ENCODE measurements at places on chromosomes 4 and X.

GRCh38 chrX:103710609-103711008 lies at the start of gene TMEM31:
Gene TMEM31 (plus strand): TSS chrX:103710909. CDS start chrX:103712259, 1,350 bp downstream.
- no peak for DNase-seq

DNA sequence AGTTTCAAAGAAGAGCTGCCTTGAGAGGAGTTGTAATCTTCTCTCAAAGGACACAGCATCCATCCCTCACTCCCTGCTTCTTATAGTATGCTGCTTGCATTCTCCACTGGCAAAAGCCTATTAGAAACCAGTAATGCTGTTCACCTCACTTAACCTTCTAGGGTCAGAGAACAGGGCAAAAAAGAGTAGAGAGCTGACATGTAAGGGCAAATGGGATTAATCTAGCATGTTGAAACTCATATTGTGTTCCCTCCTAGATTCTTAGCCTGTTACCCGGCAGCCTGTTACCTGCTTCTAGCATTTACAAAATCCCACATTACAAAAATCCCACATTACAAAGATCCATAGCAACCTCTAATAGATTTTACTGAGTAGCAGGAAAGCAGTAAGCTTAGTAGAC lies 244.7 kb downstream of the SLC7A11 start:
- DNase-seq, result no peak

GRCh38 chr4:24003926-24004325 lies 114.1 kb upstream of the PPARGC1A start:
- peak; percentile 8 for DNase-seq

- DNase-seq, result peak; percentile 28
These were observed 23.0 kb upstream of the UGT2B4 start for GRCh38 chr4:69518538-69519198.

DNA sequence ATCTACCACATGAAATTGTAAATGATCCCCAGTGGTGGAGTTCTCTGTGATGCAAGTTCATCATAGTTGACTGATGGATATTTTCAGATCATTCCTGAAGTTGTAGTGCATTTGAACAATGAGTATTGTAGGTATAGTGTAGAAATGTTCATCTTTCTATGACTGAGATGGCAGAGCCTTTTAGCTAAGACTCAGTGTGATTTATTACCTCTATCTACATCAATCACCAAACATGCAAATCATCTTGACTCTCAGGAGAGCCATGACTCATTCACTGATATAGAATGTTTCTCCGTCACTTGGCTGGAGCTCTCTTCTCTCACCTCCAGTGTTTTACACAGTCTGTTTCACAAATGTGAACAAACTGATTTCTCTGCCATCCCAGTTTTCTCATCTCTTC lies 392.6 kb downstream of the IL1RAPL1 start:
- DNase-seq, result peak; percentile 37

GRCh38 chrX:46588263-46588662 lies 14.7 kb downstream of the CHST7 start:
- DNase-seq, result peak; percentile 87

- peak; percentile 85 for DNase-seq
These were observed 218.5 kb downstream of the APBB2 start for GRCh38 chr4:40995850-40996249.

DNA sequence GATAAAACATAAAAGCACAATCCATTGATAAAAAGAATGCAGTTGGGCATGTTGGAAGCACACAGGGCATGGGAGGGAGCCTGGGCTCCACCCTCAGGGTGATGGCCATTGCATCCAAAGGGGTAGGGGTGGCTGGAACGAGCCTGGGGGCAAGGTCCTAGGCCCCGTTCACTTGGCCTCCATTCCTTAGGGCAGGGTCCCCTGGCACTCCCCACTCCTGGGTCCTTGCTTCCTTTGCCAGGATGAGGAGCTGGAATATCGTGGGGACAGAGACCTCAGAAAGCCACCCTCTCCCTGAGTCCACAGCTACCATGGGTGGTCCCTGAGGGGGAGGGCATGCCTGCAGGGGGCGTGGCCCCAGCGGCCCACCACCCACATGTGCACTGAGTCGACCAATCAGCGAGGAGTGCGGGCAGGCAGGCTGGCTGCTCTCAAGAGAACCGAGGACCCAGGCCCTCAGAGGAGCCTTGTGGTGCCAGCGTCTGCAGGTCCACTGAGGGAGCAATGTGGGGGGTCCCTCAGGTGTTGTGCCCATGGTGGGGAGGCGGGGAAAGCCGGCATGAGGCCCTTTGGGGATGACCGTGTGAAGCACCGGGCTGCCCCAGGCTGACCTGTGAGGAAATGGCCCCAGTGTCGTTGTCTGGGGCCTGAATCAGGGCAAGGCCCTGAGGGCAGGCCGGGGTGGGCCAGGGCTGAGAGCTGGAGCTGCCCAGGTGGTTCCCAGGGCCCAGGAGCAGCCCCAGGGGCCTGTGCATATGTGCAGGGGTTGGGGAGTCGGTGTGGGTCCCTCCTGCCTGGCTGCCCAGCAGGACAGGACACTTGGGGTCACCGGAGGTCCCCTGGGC lies 78.6 kb upstream of the AMELX start:
- DNase-seq, result no peak

DNA sequence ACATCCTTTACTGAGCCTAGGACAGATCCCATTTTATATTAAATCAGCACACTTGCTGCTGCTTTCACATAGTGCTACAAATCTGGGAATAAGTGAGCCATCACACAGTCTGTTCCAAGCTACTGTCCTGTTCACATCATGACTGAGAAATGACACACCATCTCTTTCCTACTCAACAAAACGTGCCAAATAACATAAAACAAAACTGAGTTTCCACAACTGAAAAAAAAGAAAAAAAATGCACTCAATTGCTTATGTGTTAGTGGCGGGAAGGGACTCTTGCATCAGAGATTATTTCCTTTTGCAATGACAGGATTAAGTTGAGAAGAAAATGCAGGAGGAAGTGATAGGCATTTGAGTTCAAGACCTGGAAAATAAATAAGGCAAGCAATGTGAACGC lies 109.0 kb downstream of the SHROOM4 start:
- DNase-seq, result no peak

DNA sequence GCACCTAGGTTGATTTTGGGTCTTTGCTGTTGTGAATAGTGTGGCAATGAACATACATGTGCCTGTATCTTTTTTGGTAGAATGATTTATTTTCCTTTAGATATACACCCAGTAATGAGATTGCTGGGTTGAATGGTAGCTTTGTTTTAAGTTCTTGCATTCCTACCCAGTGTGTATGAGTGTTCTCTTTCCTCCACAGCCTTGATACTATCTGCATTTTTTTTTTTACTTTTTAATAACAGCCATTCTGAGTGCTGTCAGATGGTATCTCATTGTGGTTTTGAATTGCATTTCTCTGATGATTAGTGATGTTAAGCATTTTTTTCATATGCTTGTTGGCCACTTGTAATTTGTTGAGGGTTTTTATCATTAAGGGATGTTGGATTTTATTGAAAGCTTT lies 351.8 kb upstream of the GNPDA2 start:
- DNase-seq, result no peak

DNA sequence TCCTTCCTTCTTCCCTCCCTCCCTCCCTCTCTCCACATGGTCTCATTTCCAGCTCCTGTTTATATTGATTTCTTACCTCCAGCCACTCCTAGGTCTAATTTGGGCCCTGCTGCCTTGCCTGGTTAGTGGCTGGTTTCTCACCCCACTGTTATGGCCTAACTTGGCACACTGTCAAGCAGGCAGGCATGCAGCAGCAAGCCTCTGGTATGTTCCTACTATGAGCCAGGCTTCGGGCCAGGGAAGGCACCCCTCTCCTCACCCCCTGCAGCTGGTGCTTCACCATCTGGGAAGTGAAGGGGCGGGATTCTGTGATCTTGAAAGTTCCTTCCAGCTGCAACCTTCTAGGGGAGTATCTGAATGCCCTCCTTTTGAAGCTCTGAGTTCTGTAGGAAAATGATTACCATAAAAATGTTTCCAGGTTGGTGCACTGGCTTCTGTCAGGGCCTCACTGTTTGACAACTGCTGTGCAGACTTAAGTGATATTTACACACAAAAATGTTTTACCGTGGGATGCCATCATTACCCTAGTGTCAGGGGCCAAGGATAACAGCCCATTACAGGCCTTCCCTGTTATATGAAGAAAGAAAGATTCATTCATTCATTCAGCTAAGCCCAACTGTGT lies 10.1 kb upstream of the VMA21 start:
- DNase-seq, result no peak

DNA sequence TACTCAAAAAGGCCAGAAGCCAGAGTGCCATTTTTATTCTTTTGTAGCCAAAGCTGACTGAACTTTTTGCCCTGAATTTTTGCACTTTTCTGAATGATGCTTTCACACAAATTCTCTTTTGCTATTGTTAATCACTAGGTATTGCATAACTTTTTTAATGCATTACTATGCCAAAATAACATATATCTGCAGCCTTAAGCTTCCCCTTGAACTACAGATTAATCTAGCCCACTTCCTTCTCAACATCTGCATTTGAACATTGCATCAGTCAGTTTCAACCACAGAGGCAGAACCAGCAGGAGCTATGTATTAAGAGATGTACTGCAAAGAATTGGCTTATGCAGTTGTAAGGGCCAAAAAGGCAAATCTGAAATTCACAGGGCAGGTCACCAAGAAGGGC lies 197.6 kb upstream of the GYPA start:
- DNase-seq, result peak; percentile 82

GRCh38 chrX:74603040-74603439 lies 11.4 kb downstream of the RLIM start:
- no peak for DNase-seq

GRCh38 chrX:44529310-44529709 lies 13.3 kb downstream of the FUNDC1 start:
- no peak for DNase-seq

GRCh38 chr4:159297091-159297490 lies 194.2 kb downstream of the RAPGEF2 start:
- DNase-seq, result peak; percentile 56

DNA sequence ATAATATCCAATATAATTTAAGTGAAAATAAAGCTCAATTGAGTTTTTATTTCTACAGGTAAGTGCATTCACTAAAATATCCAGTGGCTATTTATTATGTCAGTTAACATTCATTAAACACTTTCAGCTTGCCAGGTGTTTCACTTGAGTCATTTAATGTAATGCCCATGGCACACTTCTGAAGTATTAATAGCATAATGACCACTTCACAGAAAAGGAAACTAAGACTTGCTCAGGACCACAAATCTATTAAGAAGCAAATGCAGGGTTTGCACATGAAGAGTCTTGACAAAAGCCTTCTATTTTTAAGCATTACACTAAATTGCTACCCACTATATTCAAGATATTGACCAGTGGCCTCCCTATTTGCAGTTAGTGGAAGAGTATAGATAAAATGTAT lies 612.7 kb downstream of the KCTD8 start:
- no peak for DNase-seq

DNA sequence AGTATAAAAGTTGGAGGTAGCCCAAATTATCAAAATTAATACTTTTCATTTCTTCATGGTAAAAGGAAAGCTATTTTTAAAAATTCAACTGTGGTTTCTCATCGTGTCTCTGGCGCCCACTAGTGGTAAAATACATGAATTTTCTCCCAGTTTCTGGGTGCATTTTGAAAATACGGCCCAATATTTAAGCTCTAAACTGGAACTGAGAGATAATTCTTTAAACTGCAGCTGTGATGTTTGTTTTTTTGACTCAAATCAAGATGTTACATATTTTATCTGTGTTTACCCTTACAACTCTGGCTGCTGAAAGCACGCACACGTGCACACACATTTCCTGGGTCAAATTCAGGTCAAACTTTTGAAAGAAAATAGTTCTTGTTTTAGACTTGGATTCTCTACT lies 123.9 kb upstream of the ACSL4 start:
- no peak for DNase-seq

GRCh38 chr4:56703378-56703777 lies 22.3 kb upstream of the HOPX start:
- no peak for DNase-seq

GRCh38 chr4:9765091-9765490 lies 16.3 kb upstream of the DRD5 start:
- peak; percentile 3 for DNase-seq

DNA sequence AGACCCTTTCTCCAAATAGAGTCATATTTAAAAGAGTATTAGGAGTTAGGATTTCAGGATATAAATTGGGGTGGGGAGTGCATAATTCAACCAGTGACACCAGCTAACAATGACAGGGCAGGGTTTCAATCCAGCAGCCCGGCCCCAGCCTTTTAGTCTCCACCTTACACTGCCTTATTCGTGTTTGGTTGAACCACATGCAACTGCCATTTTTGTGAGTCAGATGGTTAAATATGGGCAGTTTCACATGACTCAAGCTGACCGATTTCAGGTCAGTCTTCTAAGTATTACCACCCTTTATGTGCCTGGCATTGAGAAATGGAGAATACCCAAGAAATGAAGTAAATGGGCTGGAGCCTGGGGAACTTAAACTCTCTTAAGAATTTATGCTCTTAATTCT lies 102.8 kb downstream of the STOX2 start:
- peak; percentile 39 for DNase-seq

- DNase-seq, result no peak
These were observed 92.4 kb downstream of the FHDC1 start for GRCh38 chr4:153028535-153028934.

- peak; percentile 67 for DNase-seq
These were observed 13.9 kb downstream of the TMSB4X start for GRCh38 chrX:12988797-12989196.

DNA sequence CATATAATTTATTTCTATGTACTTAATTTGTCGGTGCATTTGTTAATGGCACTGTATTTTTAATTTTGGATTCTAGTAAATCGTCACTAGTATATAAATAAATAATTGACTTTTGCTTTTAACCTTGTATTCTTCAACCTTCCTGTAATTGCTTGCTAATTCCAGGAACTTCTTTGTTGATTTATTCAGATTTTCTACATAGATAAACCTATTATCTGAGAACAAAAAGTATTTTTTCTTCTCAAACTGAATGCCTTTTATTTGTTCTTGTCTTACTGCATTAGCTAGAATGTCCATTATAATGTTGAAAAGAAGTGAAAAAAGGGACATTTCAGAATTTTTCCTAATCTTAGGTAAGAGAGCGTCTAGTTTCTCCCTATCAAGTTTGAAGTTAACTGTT lies 839.1 kb downstream of the SH3BGRL start:
- no peak for DNase-seq

GRCh38 chrX:67998540-67998939 lies 434.8 kb downstream of the OPHN1 start:
- no peak for DNase-seq

DNA sequence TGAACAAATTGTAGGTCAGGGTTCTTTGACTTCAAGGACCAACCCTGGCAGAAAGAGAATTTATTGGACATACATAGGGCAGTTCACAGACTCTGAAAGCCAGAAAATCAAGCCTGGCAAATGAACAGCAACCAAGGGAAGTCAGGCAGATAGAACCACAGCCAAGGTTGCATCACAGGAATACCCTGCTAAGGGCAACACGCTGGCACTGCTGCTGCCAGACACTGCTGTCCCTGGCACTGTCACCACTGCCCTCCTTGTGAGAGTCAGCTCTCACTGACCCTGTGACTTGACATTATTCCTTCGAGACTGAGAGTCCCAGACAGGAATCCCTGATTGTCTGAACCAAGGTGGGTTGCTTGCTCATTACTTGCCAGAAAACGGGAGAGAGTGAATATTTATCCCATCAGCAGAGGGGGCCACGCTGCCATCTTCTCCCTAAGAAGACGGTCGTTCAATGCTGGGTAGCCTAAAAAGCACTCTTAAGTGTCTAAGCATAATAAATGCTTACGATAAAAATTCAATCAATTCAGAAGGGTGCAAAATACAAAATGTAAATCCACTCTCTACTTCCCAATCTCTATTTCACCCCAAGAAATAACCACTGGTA lies 23.2 kb upstream of the PTTG2 start:
- DNase-seq, result no peak

Data from fibroblast of upper back skin (primary cell).